HepG2 (cell line): ENCODE measurements at places on chromosomes 11 and 22.

- no peak for DNase-seq
These were observed 20.5 kb upstream of the GSTP1 start for GRCh38 chr11:67562963-67563704.

DNA sequence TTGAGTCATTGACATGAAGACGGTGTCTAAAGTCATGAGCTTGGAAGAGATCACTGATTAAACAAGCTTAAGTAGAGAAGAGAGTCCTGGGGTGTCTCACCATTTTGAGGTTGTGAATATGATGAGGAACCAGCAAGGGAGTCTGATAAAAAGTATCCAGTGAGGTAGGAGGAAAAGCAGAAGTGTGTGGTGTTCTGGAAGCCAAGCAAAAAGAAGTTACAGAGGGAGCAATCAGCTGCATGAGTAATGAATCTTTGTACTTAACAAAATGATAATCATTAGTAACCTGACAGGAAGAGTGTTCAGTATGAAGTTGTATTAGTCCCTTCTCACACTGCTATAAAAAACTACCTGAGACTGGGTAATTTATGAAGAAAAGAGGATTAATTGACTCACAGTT, 131.3 kb downstream of the C11orf87 start:
- no peak for DNase-seq

GRCh38 chr22:17350292-17350691, 19.0 kb upstream of the CECR2 start:
- DNase-seq = no peak

- peak; percentile 21 for DNase-seq
These were observed 454 bp downstream of the TMEM218 start for GRCh38 chr11:125111001-125111342.

- DNase-seq = no peak
These were observed 3.3 kb downstream of the IL18BP start for GRCh38 chr11:72001834-72002591.

GRCh38 chr11:66914505-66914904, 43.7 kb downstream of the PC start:
- no peak for DNase-seq

- DNase-seq = no peak
These were observed at the start of gene OR51E2 for GRCh38 chr11:4697585-4697984. Gene OR51E2, minus strand, starts transcription at chr11:4697853. Its CDS starts 15,142 bp downstream, at chr11:4682711.

GRCh38 chr11:76115555-76115954, 90.7 kb downstream of the WNT11 start:
- DNase-seq = no peak

GRCh38 chr22:19755145-19755710, 5.3 kb upstream of the TBX1 start:
- DNase-seq = no peak

- no peak for DNase-seq
These were observed 170.2 kb downstream of the BRD1 start for GRCh38 chr22:49657275-49657973.

GRCh38 chr22:38214302-38215056, 12.7 kb downstream of the MAFF start:
- no peak for DNase-seq

DNA sequence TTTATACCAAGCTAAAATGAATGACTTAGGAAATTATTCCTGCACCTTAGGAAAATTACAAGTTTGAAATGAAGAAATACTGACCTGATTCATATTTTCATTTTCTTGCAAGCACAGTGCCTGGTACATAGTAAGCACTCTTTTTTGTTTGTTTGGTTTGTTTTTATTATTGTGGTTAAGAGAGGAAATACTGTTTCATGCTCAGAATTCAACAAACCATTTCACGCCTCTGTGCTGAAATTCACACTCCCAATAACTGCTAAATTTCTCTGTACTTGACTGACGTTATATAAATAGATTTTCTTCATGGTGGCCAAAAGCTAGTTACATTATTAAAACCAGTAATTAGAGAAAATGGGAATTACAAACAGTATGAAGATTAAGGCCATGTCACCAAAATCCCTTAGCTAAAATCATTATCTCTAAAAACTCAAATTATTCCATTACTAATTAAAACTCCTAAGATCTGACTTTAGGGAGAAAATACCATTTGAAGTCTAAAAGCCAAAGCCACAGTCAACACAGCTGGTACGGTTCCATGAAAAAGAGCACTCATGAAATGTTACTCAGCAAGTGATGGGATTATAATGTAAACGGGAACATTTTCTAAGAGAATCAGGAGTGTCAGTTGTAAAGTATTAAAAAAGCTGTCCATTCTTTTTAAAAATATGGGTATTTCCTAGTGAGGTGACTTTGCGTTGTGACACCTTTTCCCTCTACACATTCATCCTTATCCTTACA, 77.8 kb upstream of the DDI1 start:
- no peak for DNase-seq

DNA sequence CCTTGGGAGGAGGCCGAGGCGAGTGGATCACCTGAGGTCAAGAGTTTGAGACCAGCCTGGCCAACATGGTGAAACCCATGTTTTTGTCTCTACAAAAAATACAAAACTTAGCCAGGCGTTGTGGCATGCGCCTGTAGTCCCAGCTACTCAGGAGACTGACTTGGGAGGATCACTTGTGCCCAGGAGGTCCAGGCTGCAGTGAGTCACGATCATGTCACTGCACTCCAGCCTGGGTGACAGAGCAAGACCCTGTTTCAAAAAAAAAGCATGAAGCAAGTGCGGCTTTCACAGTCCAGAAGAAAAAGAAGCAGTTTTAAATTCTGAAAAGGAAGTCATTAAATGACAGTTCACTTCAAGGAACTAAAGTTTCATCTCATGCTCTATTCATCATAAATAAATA, 7.1 kb upstream of the LTO1 start:
- DNase-seq = no peak

DNA sequence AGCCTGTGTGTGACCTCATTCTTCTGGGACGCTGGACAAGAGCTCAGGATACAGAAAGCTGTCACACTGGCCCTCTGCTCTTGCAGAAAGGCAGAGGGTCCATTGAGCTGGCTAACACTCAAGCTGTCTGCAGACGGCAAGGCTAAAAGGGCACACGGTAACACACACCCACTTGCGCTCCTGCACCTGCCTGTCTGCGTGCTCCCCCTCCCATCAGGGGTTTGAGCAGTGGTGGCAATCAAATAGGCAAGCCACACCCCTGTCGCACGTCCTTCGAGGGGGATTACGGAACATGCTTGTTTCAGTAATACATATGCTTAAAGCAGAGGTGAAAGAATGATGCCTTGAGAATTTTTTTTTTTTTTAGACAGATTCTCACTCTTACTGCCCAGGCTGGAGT, 7.1 kb upstream of the QSER1 start:
- DNase-seq = no peak

DNA sequence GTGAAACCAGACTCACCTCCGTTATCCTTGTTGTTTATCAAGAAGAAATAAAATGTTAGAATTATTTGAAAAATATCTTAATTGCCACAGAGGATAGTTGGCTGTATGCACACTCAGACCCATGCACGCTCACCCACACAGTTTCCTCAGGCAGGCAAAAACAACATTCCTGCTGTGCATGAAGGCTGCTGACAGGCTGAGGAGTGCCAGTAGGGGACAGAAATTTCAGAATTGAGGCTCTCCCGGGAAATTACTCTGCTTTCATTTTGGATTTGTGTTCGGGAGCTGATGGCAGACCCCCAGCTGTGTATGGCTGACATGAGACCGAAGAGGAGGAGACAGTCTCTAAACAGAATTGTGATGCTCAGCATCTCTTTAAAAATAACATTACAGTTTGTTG, 87.5 kb downstream of the AMOTL1 start:
- DNase-seq = no peak

GRCh38 chr22:19448739-19449421, 1.4 kb upstream of the C22orf39 start:
- no peak for DNase-seq

GRCh38 chr11:73262851-73263495, 9.2 kb upstream of the P2RY6 start:
- no peak for DNase-seq

DNA sequence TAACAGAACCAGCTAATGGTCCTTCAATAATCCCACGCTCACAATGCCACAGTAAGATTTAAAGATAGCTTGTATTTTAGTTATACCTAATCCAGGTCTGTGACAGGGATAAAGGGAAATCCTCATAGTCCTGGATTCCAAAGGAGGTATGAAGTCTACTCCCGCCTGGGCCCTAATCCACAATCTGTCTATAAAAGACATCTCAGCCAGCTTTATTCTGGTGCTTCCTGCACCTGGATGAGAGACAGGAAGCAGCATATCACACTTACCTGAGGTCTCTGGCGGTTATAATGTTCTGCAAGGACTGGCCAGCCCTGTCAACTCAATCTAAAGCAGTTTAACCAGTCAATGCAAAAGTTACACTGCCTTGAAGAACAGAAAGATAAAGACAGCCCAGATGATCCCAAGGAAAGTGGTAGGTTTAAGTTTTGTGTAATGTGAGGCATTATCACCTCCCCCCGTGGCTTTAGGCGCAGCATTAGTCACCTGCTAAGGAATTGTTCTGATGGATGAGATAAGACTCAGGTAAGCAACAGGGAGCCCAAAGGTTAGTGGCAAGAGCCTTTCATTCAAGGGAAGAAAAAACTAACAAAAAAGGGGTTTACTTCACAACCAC, 57.6 kb downstream of the PLEKHA7 start:
- DNase-seq = no peak

DNA sequence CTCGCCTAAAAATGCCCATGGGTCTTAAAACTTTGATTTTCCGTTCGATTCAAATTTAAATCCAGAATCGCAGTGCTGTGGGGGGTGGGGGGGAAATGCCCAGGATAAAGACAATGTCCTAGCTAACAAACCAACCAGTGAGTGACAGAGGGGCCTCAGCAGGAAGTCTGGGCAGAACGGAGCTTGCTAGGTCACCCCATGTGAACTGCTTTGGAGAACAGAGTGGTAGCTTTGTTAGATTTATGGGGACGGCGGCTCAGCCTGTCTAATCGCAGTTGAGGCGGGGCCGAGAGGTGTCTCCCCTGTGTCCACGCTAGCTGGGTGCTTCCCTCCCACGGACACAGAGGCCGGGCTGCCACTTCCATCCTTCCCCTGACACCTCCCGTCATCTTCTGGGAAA, 243.9 kb downstream of the CTTN start:
- no peak for DNase-seq

DNA sequence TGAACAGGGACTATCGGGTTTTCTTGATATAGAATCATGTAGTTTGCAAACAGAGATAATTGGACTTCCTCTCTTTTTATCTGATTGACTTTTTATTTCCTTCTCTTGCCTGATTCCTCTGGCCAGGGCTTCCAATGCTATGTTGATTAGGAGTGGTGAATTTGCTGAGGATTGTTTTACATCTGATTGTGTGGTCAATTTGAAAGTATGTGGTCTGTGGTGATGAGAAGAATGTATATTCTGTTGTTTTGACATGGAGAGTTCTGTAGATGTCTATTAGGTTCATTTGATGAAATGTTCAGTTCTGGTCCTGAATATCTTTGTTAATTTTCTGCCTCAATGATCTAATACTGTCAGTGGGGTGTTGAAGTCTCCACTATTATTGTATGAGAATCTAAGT, 713.2 kb upstream of the CCDC179 start:
- DNase-seq = no peak

DNA sequence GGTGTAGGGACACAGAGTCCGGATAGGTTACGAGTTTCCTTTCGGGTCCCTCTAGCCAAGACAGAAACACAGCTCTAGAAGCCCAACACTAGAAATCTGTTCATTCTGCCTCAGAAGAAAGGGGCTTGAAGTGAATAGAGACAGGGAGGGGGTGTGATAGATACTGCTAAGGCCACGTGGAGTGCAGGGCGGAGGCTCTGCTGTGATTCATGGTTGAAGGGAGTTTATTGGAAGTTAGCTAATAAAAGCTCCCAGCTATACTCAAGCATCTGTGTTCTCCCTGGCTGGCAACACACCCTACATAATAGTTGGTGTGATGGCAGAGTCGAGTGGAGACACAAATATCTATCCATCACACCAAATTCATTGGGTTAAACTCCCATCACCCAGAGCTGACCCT, 337.4 kb downstream of the CADM1 start:
- DNase-seq = no peak

DNA sequence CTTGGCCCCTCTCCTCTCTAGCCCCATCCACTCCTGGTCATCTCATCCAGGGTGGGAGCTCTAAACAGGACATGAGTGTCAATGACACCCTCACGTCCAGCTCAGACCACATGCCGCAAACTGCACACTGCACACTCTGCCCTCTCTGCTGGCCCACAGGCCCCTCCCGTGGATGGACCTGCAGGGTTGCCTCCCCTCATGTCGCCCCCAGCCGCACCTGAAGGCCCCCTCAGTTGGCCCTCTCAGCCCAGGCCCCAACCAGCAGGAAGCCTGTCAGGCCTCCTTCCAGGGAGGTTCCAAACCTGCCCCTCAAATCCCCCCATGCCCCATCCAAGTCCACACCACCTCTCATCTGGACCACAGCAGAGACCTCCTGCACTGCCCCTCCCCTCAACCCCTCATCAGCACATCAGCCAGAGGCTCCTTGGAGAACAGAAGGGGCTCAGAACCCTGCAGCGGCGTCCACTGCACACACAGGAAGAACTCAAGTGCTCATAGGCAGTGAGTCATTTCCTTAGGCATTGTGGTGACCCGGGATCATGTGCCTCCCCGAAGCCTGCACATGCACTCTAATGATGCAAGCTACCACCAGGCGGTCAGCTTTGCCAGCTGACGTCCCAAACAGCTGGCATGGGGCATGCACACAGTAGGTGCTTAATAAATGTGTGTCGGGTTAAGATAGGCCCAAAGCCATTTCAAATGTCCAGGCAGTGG, 12.9 kb upstream of the CDKN1C start:
- peak; percentile 17 for DNase-seq

DNA sequence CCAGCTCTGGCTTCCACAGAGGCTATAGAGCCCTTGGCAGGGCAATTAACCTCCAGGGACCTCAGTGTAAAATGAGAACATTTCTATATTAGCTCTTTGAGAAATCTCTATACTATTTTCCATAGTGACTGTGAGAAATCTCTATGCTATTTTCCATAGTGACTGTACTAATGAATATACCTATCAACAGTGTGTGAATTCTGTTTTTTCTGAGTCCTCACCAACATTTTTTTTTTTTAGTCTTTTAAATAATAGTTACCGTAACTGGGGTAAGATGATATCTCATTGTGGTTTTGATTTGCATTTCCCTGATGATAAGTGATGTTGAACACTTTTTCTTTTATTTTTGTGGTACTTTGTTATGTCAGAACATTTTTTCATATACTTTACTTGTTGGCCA, 7.0 kb upstream of the MTNR1B start:
- DNase-seq = no peak

DNA sequence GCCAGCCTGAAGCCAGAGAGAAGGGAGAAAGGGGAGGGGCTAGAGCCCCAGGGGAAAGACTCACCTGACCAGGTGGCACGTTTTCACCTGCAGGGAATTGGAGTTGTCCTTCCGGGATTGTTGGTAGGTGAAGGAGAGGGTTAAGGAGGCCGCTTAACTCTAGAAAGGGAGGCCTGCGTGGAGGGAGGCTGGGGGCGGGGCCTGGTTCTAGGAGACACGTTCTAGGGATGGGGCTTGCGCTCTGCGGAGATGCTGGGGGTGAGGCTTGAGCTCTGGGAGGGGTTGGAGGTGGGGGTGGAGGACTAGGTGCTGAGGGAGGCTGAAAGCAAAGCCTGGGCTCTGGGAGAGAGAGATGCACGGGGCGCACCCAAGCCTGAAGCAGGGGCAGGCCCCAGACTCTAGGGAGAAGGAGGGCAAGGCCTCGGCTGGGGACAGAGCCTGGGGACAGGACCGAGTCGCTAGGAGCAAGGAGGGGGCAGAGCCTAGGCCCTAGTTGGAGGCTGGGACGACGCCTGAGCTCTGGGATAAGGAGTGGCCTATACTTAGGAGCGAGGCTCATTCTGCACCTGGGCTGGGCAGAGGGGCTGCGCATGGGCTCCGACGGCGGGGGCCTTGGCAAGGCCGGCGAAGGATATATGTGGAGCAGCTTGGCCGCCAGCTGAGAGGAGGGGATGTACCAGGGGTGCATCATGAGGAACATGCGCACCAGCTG, 2.4 kb downstream of the RASGRP2 start:
- no peak for DNase-seq
